Stimulated activated CD8-positive, alpha-beta memory T cell treated with anti-CD3 and anti-CD28 coated beads, Interleukin-4, amount 100 ng/mL, for 1 hour (primary cell): ENCODE measurements at places on chromosomes 3 and 15.

GRCh38 chr3:98722389-98722788 is 40.8 kb upstream of the ST3GAL6 start:
- no peak for DNase-seq

DNA sequence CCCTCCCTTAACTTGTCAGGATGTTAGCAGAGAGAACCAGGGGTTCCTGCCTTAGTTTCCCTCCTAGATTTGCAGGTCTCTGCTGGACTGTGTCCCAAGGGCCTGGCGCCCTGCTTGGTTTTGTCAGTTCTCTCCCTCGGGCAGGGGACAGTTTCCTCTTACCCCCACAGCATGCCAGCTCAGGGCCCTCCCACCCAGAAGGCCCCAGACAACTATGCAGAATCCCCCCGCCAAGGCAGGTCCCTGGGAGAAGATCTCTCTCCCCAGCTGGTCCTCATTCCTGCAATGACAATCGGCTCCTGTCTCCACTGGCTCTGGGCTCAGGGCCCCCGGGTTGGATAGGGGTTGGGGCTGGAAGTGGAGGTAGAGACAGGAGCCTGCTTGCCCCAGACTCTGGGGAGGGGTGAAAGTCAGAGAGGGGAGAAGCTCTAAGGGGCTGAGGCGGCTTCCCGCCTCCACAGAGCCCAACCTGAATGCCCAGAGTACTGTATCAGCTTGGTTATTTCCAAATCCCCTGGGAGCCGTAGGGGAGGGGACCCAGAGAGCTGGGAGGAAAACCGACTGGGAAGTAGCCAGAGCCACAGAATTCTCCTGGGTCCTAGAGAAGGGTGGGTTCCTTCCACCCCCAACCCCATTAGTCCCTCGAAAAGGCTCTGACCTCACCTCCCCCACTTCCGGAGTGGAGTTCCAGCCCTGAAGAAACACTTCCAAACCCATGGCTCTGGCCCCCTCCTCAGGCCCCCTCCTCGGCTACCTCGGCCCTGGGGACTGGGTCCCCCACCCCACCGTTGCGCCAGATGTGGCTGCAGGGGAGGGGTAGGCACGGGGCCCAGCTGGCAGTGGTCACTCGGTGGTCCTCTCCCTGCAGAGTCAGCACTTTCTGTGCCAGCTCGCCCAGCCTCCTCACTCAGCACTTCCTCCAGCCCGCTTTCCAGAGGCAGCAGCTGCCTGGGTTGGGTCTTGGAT is 3.8 kb upstream of the LOXL1 start:
- DNase-seq = no peak

DNA sequence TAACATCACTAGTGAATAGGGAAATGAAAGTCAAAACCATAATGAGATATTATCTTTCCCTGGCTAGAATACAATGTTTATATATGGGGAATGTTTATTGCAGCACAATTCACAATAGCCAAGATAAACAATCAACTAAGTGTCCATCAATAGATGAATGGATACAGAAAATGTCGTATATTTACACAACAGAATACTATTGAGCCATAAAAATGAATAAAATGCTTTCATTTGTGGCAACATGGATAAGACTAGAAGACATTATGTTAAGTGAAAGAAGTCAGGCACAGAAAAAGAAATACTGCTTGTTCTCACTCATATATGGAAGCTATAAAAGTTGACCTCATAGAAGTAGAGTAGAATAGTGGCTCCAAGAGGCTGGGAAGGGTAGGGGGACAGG is 65.2 kb downstream of the SLC9C1 start:
- no peak for DNase-seq

DNA sequence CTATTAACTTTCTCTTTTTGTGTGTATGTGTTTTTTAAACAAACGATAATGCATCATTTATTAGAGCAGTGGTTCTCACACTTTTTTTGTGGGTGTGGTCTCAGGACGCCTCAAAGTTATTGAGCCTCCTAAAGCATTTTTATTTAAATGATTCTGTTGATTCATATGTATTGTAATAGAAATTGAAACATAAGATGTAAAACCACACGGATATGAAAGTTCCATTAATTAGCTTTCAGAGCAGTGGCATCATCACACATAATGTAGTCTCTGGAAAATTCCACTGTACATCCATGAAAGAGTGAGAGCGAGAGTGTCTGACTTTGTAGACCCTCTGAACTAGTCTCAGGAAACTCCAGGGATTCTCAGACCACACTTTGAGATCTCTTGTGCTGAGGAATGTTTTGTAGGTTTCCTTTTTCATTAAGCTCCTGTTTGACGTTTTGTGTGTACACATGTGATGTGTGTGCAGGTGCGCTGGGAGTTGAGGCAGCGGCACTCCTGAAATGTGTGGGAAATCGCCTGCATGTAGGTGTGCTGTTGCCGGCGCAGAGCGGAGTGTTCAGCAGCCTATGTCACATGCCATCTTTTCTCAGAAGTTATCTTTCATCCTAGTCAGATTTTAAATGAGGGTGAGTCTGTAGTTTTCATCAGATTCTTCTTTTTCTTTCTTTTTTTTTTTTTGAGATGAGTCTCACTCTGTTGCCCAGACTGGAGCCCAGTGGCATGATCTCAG is 5.3 kb upstream of the TRAK1 start:
- DNase-seq = no peak

DNA sequence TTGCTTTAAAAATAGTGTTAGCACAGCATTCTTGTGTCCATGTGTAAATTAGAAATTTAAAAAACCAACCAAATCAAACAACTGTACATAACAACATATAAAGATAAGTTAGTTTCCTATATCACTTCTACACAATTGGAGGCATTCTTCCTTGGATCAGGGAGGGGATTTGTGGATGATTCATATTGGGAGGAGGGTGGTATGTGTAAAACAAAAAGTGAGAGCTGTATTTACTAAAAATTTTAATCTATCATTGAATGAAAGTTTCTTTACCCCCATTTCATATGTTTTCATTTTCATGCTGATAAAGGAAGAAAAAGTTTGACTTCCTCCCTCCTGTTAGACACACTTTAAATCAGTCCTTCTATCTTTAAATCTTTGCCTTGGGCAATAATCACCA is 325.0 kb downstream of the SATB1 start:
- DNase-seq = no peak
